ENCODE measurements at places on chromosomes 1 and 21.

- DNase-seq: no peak
These were observed 70.7 kb downstream of the SPATA46 start for GRCh38 chr1:162305969-162306368.

DNA sequence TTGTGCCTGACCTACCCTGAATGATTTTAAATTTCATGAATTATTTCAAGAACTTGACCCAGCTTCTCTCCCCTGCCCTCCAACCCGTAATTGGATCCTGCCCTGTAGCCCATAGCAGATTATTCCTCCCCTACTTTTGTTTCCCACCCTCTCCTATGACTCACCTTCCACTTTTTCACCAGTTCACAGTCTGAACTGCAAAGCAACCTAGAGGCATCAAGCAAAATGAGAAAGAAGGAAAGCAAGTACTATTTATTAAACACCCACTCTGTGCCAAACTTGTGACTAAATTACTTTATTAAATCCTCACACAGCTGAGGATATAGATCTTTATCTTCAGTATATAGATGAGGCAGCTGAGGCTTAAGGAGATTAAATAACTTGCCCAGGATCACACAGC, 20.7 kb upstream of the IKBKE start:
- DNase-seq: no peak

DNA sequence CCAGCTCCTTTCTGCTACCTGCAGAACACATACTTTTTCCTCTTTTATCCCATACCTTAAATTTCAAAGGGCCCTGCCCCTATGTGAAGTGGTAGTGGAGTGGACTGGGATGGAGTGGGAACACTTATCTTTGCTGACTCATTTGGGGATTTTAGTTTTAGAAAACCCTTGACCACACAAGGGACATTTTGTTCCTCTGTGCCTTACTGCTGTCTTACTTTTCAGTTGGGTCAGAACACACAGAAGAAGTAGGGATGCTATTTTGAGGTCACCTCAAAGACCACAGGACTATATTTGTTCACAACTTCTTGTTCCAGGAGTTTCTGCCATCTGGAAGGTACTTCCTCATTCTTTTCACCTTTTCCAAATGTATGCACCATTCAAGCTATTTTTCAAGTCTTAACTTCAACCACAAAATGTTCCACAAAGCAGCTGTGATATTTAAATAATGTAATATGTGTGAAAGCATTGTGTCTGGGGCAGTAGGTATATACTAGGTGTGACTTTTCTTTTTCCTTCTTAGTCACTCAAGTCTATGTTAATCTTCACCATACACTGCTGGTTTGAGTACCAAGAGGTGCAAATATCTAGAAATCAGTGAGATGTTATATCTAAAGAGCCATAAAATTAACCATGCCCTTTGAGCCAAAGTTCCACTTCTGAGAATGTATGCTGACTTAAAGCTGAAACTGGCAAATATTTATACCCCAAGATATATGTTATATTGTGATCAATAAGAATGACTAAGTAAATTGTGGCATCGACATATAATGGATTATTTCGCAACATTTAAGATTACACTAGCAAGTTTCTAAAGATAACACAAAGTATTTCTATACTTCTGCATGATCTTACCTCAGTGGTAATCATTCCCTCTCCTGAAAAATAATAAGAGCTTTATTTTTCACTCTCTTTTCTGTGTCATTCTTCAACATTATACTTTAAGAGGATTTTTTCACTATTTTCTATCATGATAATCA, 308.5 kb downstream of the MRPL39 start:
- no peak for DNase-seq

GRCh38 chr21:41431788-41432548, 5.9 kb downstream of the MX1 start:
- DNase-seq: no peak

DNA sequence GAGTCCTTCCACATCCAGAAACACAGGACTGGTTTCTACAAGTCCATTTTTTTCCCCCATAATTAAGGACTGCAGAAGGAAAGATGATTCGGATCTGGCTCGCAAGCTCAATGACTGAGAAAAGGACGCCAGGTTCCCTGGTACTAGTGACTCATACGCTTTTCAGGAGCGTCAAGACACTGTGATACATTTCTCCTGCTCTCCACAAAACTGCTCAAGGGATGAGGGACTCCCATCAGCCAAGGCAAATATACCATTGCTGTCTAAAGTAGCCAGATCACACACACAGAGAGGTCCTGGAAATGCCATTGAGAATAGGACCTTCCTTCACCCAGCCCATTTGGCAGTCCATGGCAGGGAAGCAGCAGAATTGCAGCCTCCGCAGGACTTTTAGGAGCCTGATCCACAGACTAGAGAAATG, 253.6 kb upstream of the IRF2BP2 start:
- no peak for DNase-seq

DNA sequence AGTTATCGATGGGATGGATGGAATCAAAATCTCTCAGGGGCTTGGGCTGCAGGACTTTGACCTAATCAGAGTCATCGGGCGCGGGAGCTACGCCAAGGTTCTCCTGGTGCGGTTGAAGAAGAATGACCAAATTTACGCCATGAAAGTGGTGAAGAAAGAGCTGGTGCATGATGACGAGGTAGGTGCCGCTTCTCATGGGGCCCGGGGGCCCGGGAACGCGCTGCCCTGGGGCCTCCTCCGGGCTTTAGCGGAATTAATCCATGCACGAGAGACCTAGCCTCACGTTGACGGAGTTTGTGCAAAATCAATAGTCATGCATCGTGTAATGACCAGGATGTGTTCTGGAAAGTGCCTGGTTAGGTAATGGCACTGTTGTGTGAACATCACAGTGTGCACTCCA, 43.8 kb downstream of the FAAP20 start:
- no peak for DNase-seq

- no peak for DNase-seq
These were observed 671.3 kb downstream of the MRPL39 start for GRCh38 chr21:24935991-24936390.

GRCh38 chr21:41092312-41092711, 75.6 kb upstream of the BACE2 start:
- DNase-seq: no peak

DNA sequence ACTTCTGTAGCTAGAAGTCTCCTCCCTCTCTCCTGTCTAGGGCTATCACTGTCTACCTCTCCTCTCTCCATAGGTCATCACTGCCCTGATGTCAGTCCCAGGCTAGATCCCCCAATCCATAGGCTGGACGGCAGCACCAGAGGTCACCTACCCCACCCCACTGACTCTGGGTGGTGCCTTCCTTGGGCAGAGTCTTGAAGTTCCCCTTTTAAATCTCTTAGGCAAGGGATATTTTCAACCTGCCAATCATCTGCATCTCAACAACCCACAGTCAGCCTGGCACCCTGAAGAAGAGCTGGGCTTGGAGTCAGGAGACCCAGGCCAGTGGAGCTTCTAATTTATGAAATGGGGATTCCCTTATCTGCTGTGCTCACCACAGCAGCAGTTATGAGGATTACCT, 13.2 kb downstream of the MYBPH start:
- DNase-seq: no peak

- DNase-seq: no peak
These were observed 7.7 kb downstream of the EPHX1 start for GRCh38 chr1:225817611-225818061.

- no peak for DNase-seq
These were observed 270.7 kb upstream of the RUNX1 start for GRCh38 chr21:35319684-35320283.

DNA sequence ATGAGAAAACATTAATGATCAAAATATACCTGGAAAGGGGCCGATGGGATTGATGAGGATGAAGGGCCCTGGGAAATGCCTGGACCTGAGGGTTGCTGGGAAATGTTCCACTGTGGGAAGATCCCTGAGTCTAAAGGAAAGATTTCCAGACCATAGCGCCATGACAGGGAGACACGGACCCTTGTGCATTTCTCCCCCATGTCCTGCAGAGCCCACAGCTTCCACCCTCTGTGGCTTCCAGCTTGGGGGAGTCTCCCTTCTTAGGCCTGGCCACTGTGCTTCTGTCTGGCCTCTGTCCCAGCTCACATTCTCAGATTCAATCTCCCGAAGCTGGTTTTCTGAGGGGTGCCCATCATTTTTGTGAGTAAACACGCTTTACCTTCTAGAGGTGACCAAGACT, 1.0 kb upstream of the PRAMEF12 start:
- no peak for DNase-seq

DNA sequence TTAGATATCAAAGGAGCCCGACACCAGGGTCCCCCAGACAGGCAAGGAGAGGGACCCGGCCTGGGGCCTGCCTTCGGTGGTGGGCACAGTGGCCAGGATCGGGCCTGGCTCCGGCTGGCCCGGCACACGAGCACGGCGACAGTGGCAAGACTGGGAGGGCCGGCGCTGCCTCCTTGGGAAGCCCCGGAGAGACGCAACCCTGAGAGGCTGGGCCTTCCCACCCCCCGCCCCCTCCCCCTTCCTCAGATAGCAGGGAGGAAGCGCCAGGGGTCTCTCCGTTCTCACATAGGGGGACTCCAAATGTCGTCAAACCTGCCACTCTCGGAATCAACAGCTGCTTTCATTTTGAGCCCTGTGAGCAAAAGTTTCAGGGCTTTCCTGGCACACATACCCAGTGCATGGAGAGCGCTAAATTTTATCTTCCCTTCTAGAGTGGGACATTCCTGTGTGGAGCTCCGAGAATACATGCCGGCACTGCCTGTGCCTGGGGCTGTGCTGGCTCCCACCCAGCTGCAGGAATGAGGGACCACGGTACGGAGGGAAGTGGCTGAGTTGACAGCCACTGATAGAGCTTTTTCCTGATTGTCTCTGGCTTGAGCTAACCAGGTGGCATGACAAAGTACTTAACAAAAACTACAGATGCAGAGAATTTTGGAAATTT, 62.4 kb downstream of the CD247 start:
- no peak for DNase-seq

DNA sequence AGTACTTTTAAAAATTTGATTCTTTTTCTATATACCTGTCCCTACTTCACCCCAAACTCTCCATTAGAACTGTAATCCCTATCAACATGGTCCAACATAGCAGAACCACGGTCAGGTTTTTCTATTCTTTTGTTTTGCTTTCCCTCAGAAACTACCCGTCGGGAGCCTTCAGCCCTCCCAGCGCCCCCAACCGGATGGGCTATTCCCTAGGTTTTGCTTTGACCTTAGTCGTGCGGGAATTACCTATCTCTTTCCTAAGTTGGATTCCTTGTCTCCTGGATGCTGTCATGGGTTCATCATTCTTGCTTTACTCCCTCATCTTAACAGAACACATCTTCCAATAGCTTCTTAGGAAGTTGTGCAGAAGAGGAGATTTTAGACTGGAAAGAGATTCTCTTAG, 97.5 kb upstream of the LBR start:
- DNase-seq: no peak

DNA sequence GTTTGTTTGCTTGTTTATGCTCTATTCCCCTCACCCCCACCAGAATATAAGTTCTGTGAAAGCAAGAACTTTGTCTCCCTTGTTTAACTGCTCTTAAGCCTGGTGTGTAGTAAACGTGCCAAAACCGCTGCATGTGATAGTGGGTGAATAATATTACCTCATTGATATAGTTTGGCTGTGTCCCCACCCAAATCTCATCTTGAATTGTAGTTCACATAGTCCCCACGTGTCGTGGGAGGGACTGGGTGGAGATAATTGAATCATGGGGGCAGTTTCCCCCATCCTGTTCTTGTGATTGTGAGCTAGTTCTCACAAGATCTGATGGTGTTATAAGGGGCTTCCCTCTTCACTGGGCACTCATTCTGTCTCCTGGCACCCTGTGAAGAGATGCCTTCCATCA, 7.6 kb downstream of the LRRC8B start:
- no peak for DNase-seq

GRCh38 chr1:80427881-80428280, 1372.9 kb upstream of the ADGRL2 start:
- no peak for DNase-seq

- peak; percentile 96 for DNase-seq
These were observed 38.7 kb upstream of the NEK7 start for GRCh38 chr1:198118134-198118533.

DNA sequence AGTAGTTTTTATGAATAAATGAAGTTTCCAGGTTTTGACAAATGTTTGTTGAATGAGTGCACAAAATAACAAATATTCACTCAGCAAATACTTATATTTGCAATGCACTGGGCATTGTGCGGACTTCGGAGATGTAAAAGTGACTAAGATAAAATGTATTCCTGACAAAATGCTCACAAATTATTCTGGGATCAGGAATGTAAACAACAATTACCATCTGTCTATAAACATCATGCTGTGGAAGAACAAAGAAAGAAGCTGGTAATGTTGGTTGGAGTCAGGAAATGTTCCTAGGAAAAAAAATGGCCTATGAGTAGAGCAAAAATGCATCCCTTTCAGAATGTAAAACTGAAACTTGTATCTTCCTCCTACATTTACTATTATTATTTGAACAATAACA, 68.5 kb downstream of the CRB1 start:
- DNase-seq: no peak

DNA sequence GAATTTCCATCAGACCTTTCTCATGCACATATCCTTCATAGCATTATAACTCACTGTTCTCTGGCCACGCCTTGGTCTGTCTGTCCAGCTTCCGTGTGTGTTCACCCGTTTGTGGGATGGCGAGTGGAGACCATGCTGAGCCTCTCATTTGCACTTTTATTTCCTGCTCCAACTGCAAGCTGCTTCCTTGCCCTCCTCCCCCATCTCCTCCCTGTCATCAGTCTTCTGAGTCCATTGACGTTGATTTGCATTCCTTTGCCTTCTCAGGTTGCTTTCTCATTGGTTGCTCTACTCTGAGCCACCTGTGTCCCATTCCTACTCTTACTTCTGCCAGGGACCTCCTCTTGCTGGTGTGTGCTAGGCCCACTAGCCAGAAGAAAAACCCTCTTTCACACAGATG, 146.4 kb downstream of the NOS1AP start:
- DNase-seq: no peak

GRCh38 chr1:228860911-228861831, 125.9 kb downstream of the RHOU start:
- peak; percentile 67 for DNase-seq

GRCh38 chr1:5910276-5910620, 82.0 kb downstream of the NPHP4 start:
- no peak for DNase-seq

All from fibroblast of skin of left biceps (primary cell).